ENCODE measurements at places on chromosomes 7 and 10. TPM values are rescaled to one million over a fixed set of nuclear protein-coding genes. Genes with fewer than 3 reads are reported as not detected.

Gene LEP
- not detected for total RNA-seq

DNA sequence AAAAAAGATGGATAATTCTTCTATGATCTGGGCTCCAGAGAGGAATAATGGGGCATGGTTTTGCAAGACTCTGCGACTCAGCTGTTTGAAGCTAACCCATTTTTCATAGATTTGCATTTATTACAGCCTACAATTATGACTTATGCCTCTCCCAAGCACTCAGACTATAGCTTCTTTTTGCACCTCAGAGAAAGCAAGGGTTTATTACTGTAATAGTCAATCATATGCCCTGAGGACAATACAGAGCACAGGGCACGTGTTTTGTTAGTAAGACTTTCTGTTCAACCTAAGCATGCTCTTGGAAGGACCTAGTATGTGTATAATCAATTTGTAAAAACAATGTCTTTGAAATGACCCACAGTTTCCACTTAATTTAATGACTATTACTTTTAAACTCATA, 221.2 kb downstream of the PARD3 start:
- DNase-seq: no peak

- DNase-seq: no peak
Observed at GRCh38 chr10:123944661-123945060, 53.1 kb upstream of the CPXM2 start.

Gene TRIM73
- 3.6 TPM for total RNA-seq

DNA sequence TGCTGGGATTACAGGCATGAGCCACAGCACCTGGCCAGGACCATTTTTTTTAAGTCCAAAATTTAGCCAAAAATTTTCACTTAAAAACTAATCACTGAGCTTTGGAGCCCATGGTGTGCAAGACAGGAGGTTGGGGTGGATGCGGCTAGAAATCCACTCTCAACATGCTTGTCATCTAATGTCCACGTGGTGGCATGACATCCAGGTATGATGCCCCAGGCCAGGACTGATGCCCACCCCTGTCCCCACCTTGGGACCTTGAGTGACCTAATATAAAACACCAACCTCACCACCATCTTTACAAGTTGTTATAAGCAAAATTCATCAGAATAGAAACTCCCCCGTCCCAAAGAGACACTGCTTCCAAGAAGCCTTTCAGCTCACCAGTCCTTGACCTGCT, 20.4 kb upstream of the IMPDH1 start:
- DNase-seq: no peak

DNA sequence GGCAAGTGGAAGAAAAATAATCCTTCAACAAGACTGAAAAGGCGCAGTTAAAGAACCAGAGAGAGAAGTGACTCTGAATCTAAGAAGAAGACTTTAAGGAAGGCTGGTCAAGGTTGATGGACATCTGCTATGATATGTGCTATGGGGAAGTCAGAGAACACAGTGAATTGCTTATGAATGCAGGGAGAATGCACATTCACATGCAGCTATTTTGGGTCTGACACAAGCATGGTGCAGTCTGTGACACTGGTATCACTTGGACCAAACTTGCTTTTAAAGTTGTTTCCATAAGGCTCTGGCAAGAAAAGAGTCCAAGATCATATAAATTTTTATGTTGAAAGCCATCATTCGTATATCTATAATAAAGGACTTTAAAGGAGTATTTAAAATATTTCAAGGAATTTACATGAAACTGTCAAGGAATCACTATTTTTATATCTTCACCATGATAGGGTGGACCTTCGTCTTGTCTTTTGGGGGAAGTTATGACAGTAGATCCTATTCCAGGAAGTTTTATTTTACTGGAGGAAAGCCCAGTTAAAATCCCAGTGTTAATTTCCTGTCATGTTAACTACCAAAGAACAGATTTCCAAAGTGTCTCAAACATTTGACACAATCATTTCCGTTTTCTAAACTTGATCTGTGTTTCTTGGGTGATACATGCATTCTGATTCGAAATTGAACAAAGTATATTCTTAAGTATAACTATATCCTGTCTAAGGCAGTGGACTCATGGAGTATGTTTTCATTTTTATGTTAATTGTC, 239.6 kb downstream of the SDK1 start:
- DNase-seq: no peak

DNA sequence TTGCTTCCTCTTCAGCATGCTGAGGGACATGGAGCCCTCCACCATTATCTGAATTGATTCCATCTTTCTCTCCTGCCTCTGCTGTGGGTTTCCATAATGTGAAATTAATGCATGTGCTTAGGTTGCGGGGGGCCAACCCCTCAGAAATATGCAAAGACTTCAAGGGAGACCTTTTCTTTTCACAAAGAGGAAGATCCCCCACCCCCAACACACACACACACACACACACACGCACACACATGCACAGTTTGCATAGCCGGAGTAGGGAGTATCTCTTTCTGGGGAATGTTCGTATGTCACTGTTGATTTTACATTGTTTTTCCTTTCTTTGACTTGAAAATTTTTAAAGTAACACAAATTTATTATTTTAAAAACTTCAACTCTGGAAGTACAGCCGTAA, 193.5 kb downstream of the MGMT start:
- no peak for DNase-seq

DNA sequence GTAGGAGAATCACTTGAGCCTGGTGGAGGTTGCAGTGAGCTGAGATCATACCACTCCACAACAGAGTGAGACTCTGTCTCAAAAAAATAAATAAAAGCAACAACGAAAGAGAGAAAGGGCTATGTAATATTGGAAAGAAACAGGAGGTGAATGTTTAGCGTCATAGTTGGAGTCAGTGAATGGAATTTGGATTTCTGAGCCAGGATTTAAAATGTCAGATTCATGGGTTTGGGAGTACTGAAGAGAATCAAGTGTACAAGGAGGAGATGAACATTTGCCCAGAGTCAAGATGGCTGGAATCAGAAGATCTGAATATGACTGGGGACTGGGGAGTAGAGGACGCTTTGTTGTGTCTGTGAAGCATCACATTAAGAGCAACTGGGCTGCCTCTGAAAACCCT, 366.4 kb downstream of the GALNT17 start:
- no peak for DNase-seq

Gene POLL
- 30.8 TPM for total RNA-seq

GRCh38 chr7:83655951-83656556, 7.1 kb upstream of the SEMA3E start:
- no peak for DNase-seq

GRCh38 chr7:19404912-19405329, 259.7 kb upstream of the FERD3L start:
- no peak for DNase-seq

GRCh38 chr10:70265032-70265689, 18.6 kb downstream of the NPFFR1 start:
- no peak for DNase-seq

Gene ZNF117
- 4.2 TPM for total RNA-seq

DNA sequence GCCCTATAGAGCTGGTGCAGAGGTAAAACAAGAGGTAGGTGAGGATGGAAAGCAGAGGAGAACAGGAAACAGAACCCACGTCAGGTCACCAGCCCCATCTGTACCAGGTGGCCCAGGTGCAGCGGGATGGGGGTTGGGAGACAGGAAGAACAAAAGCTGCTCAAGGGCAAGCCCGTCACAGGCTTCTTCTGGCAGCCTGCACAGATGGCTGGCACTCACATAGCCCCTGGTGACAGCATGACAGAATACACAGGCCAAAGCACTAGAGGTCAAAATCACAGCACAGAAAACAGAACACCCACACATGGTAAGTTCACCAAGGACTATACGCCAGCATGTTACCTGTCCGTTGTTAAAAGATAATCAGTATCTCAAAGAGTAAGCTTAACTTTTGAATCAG, 126.8 kb downstream of the GALNT11 start:
- no peak for DNase-seq

GRCh38 chr7:32915041-32915536, 23.5 kb upstream of the KBTBD2 start:
- DNase-seq: peak; percentile 29

DNA sequence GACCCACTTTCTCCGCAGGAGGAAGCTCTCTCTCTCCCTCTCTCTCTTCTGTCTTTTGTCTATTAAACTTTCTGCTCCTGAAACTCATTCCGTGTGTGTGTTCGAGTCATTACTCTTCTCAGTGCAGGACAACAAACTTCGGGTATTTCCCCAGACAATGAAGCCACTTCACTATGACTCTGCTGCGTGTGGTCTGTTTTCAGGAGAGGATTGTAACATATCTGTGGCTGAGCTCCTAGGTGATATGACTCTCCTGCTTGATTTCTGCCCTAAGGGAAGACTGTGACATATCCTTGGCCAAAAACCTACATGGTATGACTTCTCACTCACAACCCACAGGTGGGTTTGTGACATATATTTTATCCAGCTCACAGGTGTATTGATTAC, 39.9 kb upstream of the ZNF107 start:
- peak; percentile 12 for DNase-seq

- no peak for DNase-seq
Observed at GRCh38 chr7:2266911-2267310, 24.9 kb downstream of the NUDT1 start.

Gene MAGI2
- 0.17 TPM for total RNA-seq

- no peak for DNase-seq
Observed at GRCh38 chr10:46319389-46319788, 32.6 kb downstream of the ANTXRL start.

- peak; percentile 82 for DNase-seq
Observed at GRCh38 chr7:45001138-45001694, 1.2 kb downstream of the CCM2 start.

DNA sequence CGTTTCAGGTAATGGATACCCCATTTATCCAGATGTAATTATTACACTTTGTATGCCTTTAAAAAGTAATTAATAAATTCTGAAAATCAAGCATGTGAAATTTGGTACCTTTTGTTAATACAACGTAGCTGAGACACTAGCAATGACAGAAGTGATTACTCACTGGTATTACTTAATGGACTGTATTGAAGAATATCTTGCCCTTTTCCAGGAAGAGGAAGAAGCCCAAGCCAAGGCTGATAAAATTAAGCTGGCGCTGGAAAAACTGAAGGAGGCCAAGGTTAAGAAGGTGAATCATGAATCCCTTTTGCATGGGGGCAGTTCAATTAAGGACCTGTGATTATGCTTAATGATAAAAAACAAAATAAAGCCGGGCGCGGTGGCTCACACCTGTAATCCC, 64.8 kb downstream of the APBB1IP start:
- no peak for DNase-seq

DNA sequence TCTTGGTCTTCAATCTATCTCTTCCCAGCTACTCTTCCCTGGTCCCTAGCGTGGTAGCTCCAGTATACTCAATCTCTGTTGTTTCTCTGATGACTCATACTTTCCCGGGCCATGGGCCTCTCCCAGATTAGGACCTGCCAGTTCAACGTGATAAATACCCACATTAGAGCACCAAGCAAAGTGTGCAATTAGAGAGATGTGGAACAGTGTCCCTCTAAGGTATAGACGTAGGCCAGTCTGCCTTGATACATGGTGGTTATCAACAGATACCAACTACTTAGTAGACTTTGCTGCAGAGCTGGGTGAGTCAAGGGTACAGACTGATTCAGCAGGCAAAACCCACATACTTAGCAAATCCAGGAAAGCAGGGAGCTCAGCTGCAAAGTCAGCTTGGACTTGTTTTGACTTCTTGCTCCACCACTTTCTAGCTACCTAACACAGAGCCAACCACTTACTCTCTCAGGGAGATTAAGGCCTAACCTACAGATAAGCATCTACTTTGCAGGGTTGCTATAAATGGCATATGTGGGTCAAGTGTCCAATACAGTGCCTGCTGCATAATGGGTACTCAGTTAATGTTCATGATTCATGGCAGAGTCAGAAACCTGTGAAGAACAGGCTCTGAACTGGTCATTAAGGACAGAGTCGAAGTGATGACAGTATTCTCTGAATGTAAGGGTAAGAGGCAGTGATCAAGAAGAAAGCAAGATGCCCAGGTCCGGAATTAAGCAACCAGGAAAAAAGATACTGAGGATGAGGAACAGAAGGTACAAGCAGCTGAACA, 176.1 kb downstream of the CHN2 start:
- no peak for DNase-seq

Gene PILRB
- 27.4 TPM for total RNA-seq

Gene MCM10
- 70.6 TPM for total RNA-seq

- no peak for DNase-seq
Observed at GRCh38 chr7:135685306-135686084, 23.2 kb downstream of the STMP1 start.

GRCh38 chr10:93541402-93542357, 24.8 kb upstream of the FFAR4 start:
- DNase-seq: peak; percentile 46

Gene CALML5
- not detected for total RNA-seq

Gene TMEM140
- 8.6 TPM for total RNA-seq

DNA sequence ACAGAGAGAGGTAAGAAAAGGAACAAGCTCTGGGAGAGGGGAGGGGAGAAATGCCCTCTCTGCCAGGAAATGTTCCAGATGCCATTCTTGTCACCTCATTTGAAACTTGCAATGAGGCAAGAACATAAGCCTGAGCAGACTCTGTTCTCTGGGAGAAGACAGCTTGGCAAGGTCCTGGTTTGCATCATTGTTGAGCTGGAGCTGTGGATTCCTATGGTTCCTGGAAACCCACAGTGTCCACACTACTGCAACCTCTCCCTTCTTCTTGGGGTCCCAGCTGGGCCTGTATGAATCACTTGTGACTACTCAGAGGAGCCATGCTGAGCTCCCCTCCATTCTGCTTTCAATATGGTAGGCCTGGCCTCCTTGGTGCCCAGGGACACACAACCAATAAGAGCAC, 60.8 kb upstream of the HECTD2 start:
- no peak for DNase-seq

Gene PRKG1
- not detected for total RNA-seq

GRCh38 chr10:71040343-71040742, 152.0 kb upstream of the PCBD1 start:
- DNase-seq: no peak

- no peak for DNase-seq
Observed at GRCh38 chr10:123607386-123607785, 58.8 kb upstream of the GPR26 start.

GRCh38 chr10:28190196-28190595, 112.7 kb downstream of the MPP7 start:
- no peak for DNase-seq

Gene TFR2
- 8.7 TPM for total RNA-seq

DNA sequence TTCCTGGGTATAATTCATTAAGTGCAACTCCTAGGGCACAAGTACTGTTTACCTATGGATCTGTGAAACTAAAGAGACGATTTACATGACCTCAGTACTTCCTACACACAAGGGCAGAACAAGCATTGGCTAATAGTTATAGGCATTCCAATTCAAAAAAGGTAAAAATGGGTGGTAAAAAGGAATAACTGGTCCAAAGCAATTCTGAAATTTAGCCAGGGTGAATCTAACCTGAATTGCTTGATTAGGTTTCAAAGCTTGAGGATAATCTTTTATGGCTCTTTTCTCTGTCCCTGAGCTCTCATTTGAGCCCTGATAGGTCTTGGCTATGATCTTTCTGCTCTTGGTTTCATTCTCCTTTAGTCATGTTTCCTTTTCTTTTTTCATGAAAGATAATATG, 52.3 kb upstream of the CALCR start:
- no peak for DNase-seq

DNA sequence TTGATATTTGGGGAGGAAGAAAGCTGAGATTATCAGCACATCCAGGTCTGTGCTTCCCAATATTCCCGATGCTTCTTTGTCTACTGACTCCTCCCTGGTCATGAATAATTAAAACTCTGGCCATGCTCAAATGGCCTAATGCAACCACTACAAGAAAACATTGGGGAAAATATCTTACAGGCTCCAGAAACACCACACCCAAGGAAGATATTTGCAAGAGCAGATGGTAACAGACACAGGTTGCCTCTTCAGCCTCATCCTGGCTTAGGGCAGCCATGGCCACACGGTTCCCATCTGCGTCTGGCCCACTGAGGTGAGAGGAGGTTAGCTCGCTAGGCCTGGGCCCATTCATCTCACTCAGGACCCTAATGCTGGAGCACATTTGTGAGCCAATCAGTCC, 108.4 kb upstream of the SDK1 start:
- DNase-seq: no peak
